ENCODE measurements at places on chromosomes 16 and 17.

DNA sequence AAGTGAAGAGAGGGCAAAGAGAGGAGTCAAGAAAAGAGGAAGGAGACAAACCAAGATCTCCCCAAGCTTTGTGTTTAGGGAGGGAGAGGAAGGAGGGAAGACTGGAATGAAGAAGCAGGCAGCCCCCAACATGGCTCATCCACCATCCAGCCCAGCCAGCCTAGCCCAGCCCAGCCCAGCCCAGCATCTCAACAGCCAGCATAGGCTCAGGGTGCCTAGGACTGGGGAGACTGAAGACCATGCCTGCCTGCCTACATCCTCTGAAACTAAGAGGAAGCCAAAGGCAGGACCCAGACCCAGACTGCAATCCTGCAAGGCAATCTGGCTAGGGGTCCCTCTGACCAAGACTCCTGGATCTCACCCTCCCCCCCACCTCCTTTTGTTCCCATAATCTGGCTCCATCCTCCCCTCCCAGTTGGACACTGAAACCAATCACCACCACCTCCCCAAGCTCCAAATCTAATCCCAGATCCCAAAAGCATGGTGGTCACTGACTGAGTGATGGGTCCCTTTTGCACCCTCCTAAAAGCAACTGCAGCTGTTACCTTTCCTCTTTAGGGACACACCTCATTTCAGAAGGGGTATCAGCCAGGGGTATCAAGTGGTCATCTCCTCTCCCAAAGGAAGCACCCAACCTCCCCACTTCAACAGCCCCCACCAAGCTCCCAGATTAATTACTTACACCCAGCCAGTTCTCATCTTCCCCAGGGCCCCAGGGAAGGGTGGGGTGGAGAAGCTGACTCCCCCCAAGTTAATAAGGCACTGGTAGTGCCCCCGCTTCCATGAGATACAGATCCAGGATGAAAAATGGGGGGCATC is 1.2 kb downstream of the HDAC5 start:
- DNase-seq = no peak

DNA sequence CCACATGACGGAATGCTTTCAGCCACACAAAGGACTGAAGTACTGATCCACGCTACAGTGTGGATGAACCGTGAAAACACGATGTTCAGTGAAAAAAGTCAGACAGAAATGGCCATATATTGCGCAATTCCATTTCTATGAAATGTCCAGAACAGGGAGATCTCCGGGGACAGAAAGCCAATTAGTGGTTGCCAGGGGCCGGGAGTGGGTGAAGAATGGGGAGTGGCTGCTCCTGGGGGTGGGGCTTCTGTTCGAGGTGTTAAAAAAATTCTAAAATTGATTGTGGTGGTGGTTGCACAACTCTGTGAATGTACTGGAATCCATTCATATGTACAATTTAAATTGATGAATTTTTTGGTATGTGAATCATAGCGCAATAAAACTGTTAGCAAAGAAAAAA is 154.8 kb upstream of the HSBP1 start:
- no peak for DNase-seq

GRCh38 chr17:63486317-63487013 is 9.6 kb downstream of the ACE start:
- DNase-seq = no peak

- no peak for DNase-seq
Measured at GRCh38 chr16:6884002-6884401, 448.6 kb upstream of the RBFOX1 start.

DNA sequence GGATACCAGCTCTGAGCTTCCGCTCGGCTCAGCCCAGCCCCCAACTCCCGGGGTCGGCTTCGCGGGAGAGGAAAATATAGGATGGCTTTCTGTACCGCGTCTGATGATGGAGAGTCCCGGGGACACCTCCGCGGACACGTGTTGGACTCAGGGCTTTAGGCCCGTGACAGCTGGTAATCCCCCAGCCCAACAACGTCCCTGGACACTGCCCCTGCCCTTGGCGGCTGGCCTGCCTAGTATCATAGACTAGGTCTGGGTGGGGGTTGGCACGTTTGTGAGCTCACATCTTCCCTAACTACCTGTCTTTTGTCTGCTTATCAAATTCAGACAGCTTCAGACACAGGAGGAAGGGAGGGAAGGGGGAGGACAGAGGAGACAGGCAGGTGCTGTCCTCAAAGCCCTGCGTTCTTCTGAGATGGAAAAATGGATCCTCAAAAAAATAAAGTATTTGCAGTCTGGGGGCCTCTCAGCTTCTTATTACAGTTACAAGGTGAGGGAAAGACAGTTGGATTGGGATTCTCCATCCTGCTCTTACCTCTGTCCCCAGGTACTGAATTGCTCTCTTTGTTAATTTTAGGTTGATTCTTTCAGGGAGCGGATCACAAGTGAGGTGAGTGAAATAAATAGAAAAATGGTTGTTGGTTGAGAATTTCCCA is 698 bp downstream of the PSME3 start:
- no peak for DNase-seq

DNA sequence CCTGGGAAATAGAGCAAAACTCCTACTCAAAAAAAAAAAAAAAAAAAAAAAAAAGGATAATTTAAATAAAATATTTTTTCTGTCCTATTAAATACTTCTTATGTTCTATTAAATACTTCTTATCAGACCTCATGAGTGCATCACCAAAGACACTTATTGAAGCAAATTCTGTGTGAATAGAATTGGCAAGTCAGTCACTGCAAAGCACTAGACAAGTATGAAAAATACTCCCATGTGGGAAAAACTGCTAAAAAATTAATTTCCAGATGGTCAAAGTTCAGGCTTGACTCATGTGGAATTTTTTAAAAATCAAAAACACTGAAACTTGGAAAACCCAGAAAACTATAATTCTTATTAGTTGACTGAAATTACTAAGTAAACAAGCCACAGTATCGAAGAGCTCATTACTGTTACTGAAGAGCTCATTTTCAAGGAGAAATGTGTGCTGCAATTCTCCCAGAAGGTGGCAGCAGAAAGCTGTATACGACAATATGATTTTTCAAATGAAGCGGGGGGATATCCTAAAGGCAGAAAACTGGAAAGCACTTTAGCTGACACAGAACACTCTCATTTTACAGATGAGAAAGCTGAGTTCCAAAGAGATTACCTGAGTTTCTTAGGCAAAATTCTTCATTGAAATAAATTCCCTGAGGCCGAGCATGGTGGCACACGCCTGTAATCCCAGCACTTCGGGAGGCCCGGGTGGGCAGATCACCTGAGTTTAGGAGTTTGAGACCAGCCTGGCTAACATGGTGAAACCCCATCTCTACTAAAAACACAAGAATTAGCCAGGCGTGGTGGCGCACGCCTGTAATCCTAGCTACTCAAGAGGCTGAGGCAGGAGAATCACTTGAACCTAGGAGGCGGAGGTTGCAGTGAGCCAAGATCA is 15.9 kb upstream of the FBXO47 start:
- peak; percentile 5 for DNase-seq

GRCh38 chr16:85879975-85880831 is 18.8 kb upstream of the IRF8 start:
- no peak for DNase-seq

DNA sequence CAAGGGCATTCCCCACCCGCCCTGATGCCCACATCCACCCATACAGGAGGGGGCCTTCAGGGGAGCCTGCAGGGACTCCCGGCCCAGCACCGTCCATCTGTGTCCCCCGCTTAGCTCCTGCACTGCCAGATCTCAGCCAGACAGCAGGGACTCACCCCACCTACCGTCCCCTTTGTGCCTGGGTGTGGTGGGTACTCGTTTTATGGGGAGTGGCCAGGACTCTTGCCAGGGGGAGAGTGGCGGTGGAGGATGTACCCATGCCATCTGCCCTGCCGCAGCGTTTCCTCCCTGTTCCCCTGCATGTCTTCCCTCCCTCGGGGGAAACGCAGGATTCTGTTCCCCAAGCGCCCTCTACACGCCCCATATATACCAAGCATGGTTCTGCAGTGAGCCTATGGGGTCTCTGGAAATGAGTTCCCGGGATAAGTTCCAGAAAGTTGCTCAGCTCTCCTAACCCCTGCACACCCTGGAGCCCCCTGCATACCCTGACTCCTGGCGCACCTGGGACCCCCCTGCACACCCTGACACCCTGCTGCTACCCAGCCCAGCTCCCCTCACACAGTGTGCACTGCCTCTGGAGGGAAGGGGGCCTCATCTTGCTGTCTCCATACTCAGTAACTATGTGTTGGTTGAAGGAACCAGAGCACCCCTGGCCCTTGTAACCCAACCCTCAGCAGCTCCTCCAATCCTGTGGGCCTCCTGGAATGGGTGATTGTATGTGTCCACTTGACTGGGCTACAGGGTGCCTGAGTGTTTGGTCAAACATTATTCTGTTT is 4.2 kb upstream of the MAFG start:
- no peak for DNase-seq

GRCh38 chr17:77009877-77010276 is 130.9 kb upstream of the SEC14L1 start:
- no peak for DNase-seq

GRCh38 chr17:62807812-62808575 is at the start of gene MARCHF10:
Gene MARCHF10, minus strand, starts transcription at chr17:62808314. Its CDS starts 6,579 bp downstream, at chr17:62801735.
- no peak for DNase-seq

GRCh38 chr16:58543685-58544084 is 28.4 kb downstream of the SETD6 start:
- DNase-seq = no peak

- DNase-seq = no peak
Measured at GRCh38 chr16:23105309-23105708, 43.9 kb downstream of the USP31 start.

GRCh38 chr17:64063766-64064224 is 43.4 kb upstream of the ICAM2 start:
- DNase-seq = no peak

DNA sequence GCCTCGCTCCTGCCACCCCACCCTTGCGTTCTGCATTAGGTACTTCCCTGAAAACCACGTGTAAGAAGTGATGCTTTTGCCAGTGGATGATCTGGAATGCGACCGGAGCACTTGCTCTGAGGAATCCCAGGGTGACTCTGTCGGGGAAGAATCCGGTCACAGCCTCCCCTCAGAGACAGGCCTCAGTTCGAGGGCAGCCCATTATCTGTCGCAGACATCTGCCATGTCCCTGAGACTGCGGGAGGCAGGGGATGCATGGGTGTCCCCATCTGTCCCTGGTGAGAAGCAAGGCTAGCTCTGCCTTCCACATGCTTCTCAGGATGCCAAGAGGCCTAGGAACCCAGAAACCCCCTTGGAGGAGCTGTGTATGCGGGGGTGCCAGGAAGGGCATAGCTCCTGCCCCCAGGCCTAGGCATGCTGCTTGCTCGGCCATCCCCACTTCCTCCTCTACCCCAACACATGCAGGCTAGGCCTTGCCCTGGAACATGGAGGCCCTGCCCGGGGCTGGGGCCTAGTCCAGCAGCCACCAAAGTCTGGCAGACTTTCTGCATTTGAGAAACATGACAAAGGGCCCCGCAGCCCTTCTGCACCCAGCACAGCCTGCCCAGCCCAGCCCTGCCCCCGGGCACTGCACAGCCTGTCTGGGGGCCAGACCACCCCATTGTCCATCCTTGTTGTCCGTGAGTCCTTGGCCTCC is 20.5 kb downstream of the MNT start:
- DNase-seq = no peak

DNA sequence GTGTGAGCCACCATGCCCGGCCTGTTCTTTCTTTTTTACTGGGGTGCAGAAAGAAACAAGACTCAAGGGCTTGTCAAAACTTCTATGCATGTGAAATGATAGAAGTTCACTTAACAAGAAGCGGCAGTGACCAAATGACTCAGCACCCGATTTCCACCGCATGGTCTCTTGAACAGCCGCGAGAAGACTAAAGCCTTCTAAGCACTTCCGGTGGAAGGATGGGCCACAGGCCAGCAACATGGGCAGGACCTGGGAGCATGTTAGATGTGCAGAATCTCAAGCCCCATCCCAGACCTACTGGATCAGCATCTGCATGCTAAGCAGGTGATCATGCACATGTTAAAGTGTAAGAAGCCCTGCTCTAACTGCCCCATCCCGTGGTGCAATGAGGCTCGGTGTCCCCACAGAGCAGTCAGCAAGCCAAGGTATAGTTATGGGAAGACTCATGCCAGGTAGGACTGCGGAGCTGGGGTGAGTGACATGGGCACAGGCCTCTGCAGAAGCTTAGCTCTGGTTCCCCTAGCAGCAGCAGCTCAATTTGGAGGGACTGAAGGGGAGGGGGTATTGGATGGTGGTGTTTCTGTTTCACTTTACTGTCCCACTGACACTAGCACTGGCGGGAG is 88.5 kb upstream of the HNF1B start:
- DNase-seq = no peak

GRCh38 chr17:37820995-37821713 is 76.3 kb upstream of the HNF1B start:
- no peak for DNase-seq

DNA sequence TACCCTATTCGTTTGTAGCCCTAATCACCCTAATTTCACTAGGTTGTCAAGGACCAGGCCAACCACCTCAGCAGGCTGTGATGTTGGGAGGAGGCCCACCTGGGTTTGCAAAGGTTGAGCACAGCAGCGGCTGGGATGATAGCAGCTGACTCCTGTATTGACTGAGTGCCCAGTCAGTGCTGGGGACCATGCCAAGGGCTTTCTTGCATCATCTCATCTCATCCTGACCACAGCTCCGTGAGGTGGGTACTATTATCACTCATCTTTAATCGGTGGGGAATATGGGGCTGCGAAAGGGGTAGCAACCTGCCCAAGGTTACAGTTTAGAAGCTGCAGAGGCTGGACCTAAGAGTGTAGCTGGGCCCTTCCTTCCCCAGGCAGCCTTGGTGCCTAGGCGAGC is 11.7 kb downstream of the ATPAF2 start:
- DNase-seq = no peak

GRCh38 chr17:74431568-74432423 is at the start of gene GPRC5C:
Gene GPRC5C, plus strand, starts transcription at chr17:74432088. Its CDS starts 7,689 bp downstream, at chr17:74439777.
- DNase-seq = peak; percentile 4

- no peak for DNase-seq
Measured at GRCh38 chr16:15879255-15879811, 9.1 kb downstream of the CEP20 start.

GRCh38 chr17:42843358-42843934 is 934 bp upstream of the AOC2 start:
- DNase-seq = no peak

GRCh38 chr17:1484676-1485422 is 7.6 kb downstream of the MYO1C start:
- peak; percentile 65 for DNase-seq

DNA sequence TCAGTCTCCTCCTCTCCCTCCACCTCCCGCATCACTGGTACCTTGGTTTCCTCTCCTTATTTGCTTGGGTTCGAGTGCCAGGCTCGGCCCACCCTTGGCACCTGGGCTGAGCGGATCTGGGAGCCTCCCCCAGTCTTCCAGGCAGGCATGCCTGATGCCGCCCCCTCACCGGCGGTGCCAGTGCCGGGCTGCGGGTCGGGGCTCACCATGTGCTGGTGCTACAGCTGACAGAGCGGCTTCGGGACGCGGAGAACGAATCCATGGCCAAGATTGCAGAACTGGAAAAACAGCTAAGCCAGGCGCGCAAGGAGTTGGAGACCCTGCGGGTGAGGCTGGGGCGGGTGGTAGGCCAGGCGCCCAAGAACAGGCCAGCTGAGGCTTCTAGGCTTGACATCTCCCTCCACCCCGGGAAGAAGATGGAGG is 19.2 kb downstream of the FMNL1 start:
- no peak for DNase-seq

DNA sequence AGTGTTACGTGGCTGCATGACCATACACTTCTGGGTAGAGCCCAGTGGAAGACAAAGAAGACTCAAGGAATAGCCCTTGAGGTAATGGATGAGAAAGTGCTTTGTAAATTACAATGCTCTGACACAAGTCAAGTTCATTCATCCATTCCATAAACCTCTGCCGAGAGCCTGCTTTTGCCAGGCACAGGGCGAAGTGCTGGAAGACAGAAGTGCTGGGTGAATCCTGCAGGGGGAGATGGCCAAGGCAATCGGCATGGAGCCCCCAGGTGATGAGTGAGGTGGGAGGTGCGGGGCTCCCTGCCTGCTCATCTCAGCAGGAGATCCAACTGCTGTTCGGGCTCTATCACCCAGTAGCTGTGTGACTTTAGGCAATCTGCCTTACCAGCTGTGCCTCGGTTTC is 2.8 kb upstream of the SOCS3 start:
- no peak for DNase-seq
